Tibial nerve (tissue), 4 donors: ENCODE measurements at places on chromosomes 1 and 21.

- peak; percentile 78 for DNase-seq
Measured at GRCh38 chr1:8259498-8260290, 58.2 kb upstream of the SLC45A1 start.

- DNase-seq = no peak
Measured at GRCh38 chr1:244699741-244700140, 46.8 kb downstream of the DESI2 start.

DNA sequence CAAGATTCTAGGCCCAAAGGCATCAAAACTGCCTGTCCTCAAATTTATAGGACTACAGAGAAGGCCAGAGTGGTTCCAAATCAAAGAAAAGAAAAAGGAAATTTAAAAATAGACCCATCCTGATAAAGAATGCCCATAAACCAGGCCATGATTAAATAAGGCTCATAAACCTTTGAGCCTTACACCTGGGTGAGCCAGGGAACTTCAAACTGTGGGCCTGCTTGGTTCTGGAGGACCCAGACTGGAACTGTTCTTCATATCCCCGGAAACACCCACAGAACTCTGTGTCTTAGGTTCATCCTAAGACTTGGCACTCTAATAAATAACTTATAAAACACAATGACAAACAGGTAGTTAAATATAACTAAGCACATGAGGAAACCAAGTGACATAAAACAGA is 28.8 kb downstream of the MCOLN2 start:
- DNase-seq = no peak

GRCh38 chr1:56060906-56061305 is 518.5 kb downstream of the PLPP3 start:
- DNase-seq = no peak

DNA sequence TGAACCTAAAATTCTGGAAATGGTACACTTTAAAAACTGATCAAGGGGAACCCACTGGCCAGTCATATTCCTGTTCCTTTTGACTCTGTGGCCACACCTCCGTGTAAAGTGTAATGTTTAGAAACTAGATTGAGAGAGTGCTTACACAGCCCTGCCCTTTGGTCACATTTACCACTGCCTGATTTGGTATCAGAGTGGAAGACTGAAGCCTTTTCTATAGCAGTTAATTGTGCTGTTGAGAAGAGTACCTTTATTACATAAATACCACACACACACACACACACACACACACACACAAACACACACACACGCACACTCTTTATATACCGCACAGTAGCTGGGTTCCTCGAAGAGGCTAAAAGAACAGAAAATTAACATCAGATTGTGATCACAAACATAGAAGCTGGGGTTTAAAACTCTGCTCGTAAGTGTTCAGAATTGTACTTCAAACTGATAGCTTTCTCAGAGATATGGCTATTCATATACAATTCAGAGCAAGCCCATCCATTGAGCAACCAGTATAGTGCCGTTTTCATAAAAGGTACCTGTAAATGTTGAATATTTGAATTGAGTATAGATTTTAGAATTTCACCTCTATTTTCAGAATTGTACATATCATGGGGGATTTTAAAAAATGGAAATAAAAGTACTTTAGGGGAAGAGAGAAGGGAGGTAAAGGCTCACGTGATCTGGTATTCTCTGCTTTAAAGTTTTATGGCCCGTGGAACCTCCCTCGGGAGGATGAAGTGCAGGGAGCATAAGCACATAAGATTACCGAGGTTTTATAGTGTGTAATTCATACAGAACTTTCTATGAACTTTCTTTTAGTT is 37.5 kb downstream of the CAMTA1 start:
- DNase-seq = no peak

DNA sequence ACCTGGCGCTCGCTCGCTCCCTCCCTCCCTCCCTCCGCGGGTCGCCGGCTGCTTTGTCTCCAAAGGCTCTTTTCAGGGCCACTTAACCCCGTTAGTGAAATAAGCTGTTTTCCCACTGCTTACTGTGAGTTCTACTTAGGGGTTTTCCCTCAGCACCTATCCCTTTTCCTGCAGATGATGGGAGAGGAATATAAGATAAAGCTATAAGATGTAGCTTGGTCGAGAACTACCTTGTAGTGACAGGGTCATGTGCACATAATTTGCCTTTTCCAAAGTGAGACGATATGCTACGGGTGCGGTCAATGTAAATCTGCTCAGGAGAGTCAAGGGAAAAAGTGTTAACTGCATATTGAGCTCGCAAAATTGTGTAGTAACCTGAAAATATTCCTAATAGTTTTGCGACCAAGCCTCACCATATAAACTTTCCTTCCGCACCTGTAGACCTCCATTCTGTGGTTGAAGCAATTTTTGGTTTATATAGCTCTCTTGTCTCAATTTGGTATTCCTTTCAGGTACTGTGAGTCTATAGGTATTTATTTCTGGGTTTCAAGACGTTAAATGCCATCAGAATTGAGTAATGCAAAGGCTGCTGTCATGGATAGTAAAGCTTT is 55.8 kb upstream of the BOLA1 start:
- no peak for DNase-seq

DNA sequence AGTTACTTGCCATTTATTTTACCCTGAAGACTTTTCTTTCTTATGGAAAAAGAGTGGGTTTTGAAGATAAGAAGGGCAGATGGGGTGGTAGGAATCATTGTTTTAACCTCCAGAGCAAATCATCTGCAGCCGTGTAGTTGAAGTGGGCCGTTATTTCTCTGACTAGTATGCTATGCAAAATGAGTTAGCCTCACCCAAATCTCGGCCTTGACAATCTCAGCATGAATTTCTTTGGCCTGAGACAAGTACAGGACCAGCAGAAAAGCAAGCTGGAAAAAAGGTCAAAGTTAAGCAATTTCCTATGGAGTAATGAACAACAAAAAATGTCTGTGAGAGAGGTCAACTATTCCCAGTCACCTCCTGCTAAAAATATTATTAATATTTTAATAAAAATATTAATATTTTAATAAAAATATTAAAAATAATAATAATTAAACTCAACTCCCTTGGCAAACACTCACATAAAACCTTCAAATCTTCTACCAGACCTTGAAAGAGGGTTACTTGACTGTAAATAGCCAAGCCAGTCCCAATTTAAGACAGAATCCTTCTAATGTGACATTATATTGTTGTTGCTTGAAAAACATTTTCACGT is 6.8 kb upstream of the TEKT2 start:
- no peak for DNase-seq

DNA sequence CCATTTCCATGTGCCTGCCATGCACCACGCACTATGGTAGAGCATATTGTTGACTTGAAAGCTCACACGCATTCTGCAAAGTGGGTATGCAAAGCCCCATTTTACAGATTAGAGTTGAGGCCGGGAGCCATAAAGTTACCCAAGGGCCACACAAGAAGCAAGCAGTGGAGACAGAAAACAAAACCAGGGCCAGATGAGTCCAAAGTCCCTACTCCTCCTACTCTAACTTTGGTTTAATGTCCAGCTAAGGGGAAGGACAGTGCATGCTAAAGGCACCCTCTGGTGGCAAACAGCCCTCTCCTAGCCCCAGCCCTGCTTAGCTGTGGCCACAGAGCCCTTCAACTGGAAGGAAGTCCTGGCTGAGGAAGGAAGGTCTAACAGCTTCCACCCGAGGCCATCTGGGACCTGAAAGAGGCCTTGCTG is 74.9 kb downstream of the SLC66A1 start:
- no peak for DNase-seq

DNA sequence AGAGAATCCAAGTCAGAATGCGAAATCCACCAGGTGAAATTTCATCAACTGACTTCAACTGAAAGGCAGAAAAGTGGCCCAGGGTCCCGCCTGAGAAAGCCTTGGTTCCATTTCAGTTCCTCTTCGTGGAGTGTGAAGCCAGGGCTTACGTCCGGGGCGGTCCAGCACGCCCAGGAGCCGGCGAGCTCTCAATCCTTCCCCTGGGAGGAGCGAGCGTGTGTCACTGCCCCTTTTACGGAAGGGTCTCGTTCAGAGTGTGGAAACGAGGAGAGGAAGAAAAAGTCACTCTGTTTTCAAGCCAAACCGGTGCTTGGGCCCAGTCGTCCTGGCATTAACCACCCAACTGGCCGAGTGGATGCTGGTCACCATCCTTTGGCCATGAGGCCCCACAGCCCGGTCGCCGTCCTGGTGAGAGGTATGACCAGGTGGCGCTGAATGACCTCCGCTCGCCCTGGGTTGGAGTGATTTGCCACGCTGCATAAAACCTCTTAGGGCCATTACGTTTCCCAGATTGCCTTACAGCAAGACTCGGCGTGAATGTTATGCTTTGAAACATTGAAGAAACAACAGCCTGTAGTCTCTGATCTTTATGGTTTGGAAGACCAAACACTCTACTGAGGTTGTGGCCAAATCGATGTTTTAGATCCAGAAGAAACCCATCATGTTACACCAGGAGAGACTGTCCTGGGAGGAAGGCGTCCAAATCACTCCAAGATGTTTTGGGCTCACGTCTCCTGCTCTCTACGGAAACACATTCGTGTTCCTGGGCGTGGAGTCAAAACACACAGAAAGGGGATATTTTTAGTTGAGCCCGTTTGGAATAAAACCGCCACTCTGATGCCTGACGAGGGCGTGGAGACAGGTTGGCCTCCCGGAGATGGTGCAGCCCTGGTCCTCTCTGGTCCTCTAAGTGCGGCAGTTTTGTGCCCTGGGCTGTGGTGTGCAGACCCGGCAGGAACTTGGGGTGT is 93.6 kb upstream of the ACTRT2 start:
- DNase-seq = no peak

- no peak for DNase-seq
Measured at GRCh38 chr1:210908257-210908656, 225.7 kb downstream of the KCNH1 start.

GRCh38 chr1:167602840-167603239 is 27.2 kb upstream of the RCSD1 start:
- DNase-seq = no peak

GRCh38 chr1:32163405-32163804 is 16.1 kb upstream of the TXLNA start:
- DNase-seq = no peak

- no peak for DNase-seq
Measured at GRCh38 chr1:170461291-170461747, 70.6 kb upstream of the GORAB start.

- DNase-seq = no peak
Measured at GRCh38 chr1:97089173-97089572, 367.6 kb downstream of the PTBP2 start.

DNA sequence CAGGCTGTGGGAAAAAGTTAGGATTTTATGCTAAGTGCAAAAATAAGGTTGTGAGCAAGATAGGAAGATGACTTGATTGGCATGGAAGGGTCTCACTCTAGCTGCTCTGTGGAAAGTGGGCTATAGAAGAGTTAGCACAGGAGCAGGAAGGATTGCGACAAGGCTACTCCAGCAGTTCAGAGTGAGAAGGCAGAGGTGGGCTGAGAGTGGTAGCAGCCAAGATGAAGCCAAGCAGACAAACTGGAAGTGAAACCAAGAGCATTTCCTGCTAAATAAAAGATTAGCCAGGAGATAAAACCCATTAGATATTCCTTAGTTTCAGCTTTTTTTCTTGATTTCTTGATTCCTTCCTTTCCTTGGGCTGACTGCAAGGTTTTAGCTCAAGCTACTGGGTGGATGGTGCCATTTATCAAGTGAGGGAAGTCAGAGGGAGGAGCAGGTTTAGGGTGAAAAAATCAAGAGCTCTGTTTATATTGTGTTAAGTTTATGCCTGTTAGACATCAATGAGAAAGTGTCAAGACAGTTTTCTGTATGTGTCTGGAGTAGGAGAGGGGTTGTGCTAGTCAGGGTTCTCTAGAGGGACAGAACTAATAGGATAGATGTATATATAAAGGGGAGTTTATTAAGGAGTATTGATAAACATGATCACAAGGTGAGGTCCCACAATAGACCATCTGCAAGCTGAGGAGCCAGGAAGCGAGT is 33.1 kb upstream of the ZNF644 start:
- DNase-seq = no peak

DNA sequence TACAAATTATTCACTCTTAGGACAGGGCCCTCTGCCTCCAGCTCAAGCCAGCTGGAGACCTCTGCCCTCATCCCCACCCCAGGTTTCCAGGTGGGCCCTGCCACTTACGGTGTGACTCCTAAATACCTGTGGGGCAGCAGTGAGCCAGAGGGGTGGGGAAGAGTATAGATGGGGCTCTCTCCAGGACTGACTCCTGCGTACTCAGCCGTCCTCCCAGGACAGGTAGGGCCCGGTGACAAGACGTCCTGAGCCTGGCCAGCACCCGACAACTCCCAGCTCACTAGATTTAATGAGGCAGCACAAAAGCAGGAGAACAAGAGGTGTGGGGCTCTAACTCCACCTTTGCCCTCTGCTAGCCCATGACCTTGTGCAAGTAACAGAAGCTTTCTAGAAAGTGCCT is 16.8 kb downstream of the GNG12 start:
- no peak for DNase-seq

GRCh38 chr1:68173936-68174737 is 58.2 kb downstream of the WLS start:
- DNase-seq = peak; percentile 88

- no peak for DNase-seq
Measured at GRCh38 chr1:74763807-74764206, 30.9 kb downstream of the TYW3 start.

GRCh38 chr21:22880573-22880972 is 1882.4 kb downstream of the NCAM2 start:
- no peak for DNase-seq

GRCh38 chr1:184480736-184481135 is 93.9 kb downstream of the C1orf21 start:
- no peak for DNase-seq

GRCh38 chr1:33338048-33338439 is 17.1 kb upstream of the A3GALT2 start:
- DNase-seq = no peak

DNA sequence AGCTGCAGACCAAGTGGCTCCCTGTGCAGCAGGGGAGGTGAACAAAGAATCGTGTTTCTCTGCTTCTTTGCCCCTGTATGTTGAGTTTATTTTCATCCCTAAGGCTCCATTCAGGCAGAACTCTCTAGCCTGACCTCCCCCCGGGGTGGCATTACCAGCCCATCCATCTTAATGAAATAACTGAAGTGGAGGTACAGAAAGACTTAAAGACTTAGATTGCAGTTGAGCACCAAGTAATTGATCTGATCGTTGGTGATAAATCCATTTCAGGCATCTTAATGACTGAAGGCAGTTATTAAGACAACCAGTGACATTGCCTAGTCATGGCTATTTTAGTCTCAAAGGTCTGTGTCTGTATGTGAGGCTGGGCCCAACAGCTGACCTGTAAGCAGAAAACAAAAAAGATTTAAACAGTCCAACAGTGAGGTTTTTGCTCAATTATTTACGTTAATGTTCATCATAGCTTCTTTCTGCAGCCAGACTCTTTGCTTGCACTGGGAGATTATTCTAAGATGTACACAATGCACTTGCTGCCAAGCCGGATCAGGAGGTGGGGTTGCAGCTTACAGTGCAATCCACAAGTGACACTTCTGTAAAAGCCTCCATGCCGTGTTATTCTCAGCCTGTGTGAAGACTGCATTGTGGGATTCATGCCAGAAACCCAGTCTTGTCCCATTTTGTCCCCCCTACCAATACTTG is 363.0 kb upstream of the DUSP10 start:
- no peak for DNase-seq
